Peyer's patch (tissue), 4 donors: ENCODE measurements at places on chromosomes 3 and 15. TPM values are rescaled to one million over a fixed set of nuclear protein-coding genes. Genes with fewer than 3 reads are reported as not detected.
A peak's percentile ranks its signal among the peaks of the same experiment; 100 is the strongest.

GRCh38 chr15:27690290-27690689, 408.8 kb downstream of the OCA2 start:
- H3K4me3 ChIP-seq = no peak overlapping the region
- H3K27ac ChIP-seq = no peak overlapping the region
- H3K27me3 ChIP-seq = no peaks in the 10 kb centered on the region
- no peak for DNase-seq

DNA sequence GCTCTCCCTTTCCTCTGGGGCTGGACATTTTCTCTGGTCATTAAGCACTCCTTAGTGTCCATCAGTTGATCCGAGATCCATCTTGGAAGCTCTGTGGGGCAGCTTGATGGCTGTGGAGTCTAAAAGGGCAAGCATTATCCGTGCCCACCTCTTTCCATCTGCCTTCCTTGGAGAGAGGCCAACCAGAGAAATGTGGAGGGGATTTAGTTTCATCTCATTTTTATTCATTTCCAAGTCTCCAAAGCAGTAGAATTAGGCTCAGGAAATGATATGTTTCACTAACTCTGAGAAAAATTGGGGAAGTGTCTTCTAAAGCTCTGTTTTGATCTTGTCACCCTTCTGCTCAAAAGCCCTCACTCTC, 95.9 kb upstream of the KLHL25 start:
- no peaks in the 10 kb centered on the region for H3K4me1 ChIP-seq
- no peak overlapping the region for H3K27ac ChIP-seq
- no peaks in the 10 kb centered on the region for H3K36me3 ChIP-seq
- no peaks in the 10 kb centered on the region for H3K27me3 ChIP-seq
- no peak for DNase-seq

- no peaks in the 10 kb centered on the region for H3K36me3 ChIP-seq
- no peaks in the 10 kb centered on the region for H3K27me3 ChIP-seq
- H3K27ac ChIP-seq = peak overlapping the region; percentile 67
- no peak overlapping the region for H3K4me3 ChIP-seq
These were observed 54.9 kb upstream of the LRRFIP2 start for GRCh38 chr3:37229291-37229690.

- no peak overlapping the region for H3K27ac ChIP-seq
- peak; percentile 22 for DNase-seq
- H3K36me3 ChIP-seq = no peaks in the 10 kb centered on the region
These were observed 50.3 kb upstream of the SLC6A6 start for GRCh38 chr3:14352002-14352627.

- H3K4me1 ChIP-seq = no peaks in the 10 kb centered on the region
- H3K27ac ChIP-seq = no peak overlapping the region
- H3K27me3 ChIP-seq = no peaks in the 10 kb centered on the region
These were observed 1246.5 kb downstream of the OTOL1 start for GRCh38 chr3:162743091-162743490.

DNA sequence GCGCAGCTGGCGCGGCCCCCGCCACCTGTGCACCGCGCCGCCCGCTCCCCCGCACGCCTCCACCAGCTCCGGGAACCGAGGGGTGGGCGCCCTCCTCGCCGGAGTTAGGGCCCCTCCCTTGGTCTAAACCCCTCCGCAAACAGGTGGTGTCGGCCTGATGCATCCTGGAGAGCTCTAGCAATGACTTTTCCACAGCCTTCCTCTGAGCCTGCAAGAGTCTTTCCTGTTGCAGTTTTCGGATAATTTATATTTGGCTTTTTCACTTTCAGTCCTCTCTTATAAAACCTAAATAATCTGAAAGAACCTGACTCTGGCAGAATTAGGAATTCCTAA, 334 bp upstream of the IGSF11 start:
- H3K36me3 ChIP-seq = no peaks in the 10 kb centered on the region
- no peaks in the 10 kb centered on the region for H3K27me3 ChIP-seq
- no peak for DNase-seq
- H3K27ac ChIP-seq = no peak overlapping the region
- peak overlapping the region; percentile 59 for H3K4me3 ChIP-seq

GRCh38 chr3:168155303-168155702, 59.6 kb upstream of the GOLIM4 start:
- no peak overlapping the region for H3K27ac ChIP-seq
- no peaks in the 10 kb centered on the region for H3K4me1 ChIP-seq
- no peak overlapping the region for H3K4me3 ChIP-seq
- no peaks in the 10 kb centered on the region for H3K36me3 ChIP-seq
- H3K27me3 ChIP-seq = no peaks in the 10 kb centered on the region

GRCh38 chr3:159892171-159892795, 96.4 kb upstream of the IL12A start:
- H3K36me3 ChIP-seq = no peaks in the 10 kb centered on the region
- no peaks in the 10 kb centered on the region for H3K27me3 ChIP-seq
- no peaks in the 10 kb centered on the region for H3K4me1 ChIP-seq

DNA sequence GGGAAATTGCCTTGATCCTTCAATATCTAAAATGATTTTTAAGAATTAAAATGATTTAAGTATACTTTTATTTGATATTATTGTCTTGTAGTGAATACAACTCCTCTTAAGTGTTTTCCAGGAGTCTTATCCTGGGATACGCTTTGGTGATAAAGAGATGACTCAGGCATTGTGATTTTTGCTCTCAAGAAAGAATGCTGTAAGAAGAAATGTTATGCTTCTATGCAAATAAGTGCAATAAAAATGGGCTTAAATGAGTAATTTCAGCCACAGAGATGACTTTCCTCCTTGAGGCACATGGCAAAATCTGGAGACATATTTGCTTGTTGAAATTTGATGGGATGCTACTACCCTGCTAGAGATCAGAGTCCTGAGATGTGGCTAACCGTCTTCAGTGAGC, 358.6 kb upstream of the BCHE start:
- no peak for DNase-seq
- H3K36me3 ChIP-seq = no peaks in the 10 kb centered on the region
- no peak overlapping the region for H3K4me3 ChIP-seq

- H3K27me3 ChIP-seq = no peaks in the 10 kb centered on the region
- peak; percentile 52 for DNase-seq
- H3K4me1 ChIP-seq = peaks cover 23% of the 10 kb centered on the region
- peak overlapping the region; percentile 84 for H3K4me3 ChIP-seq
- H3K36me3 ChIP-seq = no peaks in the 10 kb centered on the region
- H3K27ac ChIP-seq = peak overlapping the region; percentile 97
These were observed 1.2 kb upstream of the EIF3J start for GRCh38 chr15:44535523-44536301.

DNA sequence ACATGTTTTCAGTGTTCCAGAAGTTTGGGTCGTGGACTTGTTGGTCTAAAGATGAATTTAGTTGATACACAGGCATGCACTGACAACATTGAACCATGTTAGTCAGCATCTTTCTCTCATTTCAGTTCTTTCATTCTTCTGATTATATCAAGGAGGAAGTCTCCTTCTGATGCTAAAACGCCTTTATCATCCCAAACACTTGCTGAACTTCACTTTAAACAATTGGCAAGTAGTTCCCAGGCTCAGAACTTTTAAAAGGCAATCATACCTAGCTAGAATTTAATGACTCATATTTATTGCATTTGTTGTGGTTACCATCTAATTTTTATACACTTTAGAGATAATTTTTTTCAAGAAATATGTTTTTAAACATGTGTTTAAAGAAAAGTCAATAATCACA, 15.9 kb downstream of the LMCD1 start:
- H3K36me3 ChIP-seq = no peaks in the 10 kb centered on the region
- H3K4me1 ChIP-seq = no peaks in the 10 kb centered on the region
- H3K27me3 ChIP-seq = no peaks in the 10 kb centered on the region

DNA sequence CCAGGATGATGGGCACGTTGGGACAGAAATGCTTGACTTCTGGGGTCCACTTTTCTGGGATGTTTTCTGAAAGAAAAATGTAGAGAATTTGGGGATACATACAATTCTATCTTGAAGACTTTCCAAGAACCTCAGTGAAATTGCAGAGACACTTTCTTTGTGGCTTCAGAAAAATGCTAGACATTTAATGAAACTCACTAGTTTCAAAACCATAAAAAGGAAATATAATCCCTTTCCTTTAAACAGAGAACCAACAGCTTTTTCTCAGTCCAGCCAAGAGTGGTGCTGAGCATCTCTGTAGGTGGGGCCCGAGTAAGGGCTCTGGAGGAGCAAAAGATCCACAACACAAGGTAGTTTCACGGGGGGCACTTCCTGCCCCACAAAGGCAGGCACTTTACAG, 4.4 kb upstream of the GPX1 start:
- DNase-seq = no peak
- no peaks in the 10 kb centered on the region for H3K36me3 ChIP-seq
- H3K4me3 ChIP-seq = no peak overlapping the region
- H3K27me3 ChIP-seq = no peaks in the 10 kb centered on the region
- H3K4me1 ChIP-seq = no peaks in the 10 kb centered on the region

NKTR gene
- total RNA-seq = 118 TPM

PTX3 gene
- 0.94 TPM for total RNA-seq

MYO5C gene
- total RNA-seq = 29.1 TPM

GASK1A gene
- 6.3 TPM for total RNA-seq

FAM131A gene
- total RNA-seq = 22.7 TPM

PCOLCE2 gene
- total RNA-seq = 3.2 TPM

C3orf22 gene
- not detected for total RNA-seq

LIPC gene
- total RNA-seq = 0.40 TPM

HTR3E gene
- total RNA-seq = not detected

C3orf70 gene
- total RNA-seq = 4.1 TPM

NRG4 gene
- total RNA-seq = not detected

TMEM108 gene
- not detected for total RNA-seq
